NCI-H1105 (cell line): ENCODE measurements at places on chromosomes 6 and 20.

DNA sequence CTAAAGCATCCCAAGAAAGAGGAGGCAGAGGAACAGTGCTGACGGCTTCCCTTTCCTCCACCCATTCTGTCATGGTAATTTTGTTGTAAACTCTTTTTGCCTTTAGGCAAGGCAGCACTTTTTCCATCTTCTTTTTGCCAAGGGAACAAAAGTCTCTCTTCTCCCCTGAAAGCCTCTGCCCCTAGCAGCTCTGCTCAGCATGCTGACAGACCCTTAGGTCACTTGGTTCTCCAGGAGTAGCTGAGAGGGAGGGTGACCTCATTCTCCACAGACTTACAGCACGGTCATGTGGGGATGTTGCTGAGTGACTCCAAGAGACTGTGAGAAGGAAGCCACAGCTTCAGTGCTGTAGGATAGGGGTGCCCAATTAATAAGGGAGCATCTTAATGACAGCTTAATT, 81.1 kb upstream of the RALGAPA2 start:
- DNase-seq = no peak

DNA sequence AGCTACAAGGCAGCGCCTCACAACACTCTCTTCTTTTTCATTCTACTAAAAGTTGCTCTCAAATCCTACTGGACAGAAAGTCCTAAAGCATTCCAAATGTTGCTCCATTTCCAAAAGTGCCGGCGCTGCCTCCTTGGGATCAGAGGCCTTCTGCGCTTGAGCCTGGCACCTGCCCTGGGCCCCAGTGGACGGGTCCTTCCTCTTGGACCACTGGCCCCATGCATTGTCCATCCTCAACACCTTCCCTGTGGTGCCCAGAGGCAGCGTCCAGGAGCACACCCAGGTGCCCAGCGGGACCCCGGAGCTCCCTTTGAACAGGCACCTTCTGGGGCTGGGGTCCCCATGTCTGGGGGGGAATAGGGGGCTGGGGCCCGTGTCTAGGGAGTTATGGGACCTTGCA, 205.2 kb downstream of the ERMARD start:
- no peak for DNase-seq

- DNase-seq = no peak
Observed at GRCh38 chr6:48073976-48074767, 36.8 kb downstream of the PTCHD4 start.

DNA sequence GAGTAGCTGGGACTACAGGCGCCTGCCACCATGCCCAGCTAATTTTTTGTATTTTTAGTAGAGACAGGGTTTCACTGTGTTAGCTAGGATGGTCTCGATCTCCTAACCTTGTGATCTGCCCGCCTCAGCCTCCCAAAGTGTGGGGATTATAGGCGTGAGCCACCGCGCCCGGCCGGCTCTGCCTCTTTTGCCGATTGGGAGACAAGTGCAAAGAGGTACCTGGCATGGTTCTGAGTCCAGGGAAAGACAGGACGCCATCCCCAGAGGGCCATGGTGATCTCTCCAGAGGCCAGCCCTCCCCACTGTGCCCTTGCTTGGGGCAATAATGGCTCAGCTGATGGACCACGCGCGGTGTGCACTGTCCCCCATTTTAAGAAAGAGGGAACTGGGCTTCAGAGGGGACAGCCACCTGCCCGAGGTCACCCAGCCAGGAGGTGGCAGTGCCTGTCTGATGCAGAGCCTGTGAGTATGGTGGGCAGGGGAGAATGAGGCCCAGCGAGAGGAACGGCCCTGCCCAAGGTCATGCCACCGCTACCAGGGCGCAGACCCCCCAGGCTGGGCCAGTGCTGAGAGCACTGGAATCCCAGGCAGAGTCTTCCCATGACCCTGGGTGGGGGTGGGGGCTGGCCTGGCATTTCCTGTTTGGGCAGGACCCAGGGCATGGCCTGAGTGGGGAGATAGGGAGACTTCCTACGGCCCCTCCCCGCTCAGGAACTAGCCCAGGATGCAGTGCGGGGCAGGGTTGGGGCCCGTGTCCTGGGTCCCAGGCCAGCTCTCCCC, 61.0 kb downstream of the SNAI1 start:
- DNase-seq = no peak

DNA sequence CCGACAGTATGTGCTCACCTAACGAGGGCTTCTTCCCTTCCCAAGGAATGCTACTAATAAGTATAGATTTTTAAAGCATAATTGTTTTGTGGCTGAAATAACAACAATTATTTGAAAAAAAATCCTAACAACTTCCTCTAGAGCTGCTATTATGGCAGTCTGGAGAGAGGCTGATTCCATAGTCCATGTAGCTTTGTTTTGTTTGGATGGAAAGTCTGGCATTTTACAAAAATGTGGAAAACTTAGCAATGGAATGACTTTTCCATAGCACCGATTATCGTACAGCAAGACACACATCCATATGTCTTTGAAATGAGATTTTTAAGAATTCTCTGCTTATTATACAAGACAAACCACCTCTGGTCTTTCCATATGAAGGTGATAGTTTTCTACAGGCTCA, 252.4 kb upstream of the TAB2 start:
- DNase-seq = no peak

- DNase-seq = no peak
Observed at GRCh38 chr6:143301188-143301587, 149.3 kb downstream of the ADAT2 start.

- DNase-seq = no peak
Observed at GRCh38 chr6:137315081-137315480, 95.9 kb upstream of the IFNGR1 start.

DNA sequence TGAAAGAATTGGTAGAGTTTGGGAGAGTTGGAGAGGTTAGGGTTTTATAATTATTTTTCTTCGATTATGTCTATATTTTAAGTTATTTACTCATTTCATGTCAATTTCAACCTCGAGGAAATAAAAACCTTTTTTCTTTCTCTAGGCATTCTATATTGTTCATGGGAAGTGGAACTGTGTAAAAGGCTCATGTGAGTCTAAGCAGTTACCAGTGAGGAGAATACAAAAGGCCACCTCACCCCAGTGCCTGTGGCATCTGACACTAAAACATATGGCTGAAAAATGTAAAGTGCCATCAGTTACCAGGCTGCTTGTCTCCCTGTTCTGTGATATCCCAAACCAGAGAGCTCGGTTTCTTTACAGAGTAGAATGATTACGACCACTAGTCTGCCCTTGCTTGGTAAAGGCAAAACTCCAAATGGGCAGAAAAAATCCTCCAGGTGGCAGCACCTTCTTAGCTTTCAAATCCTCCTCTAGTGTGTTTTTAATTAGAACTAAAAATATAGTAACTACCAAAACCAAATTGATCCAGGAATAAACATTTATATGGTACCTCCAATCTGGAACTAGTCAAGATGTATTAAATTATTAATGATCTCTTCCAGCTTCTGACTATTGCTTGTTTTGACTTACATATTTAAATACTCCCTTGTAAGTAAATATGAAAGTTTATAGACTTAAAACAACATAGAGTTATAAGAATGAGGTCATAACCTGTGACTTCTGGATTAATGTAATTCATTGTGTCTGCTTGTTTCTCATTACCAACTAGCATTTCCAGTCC, 122.6 kb upstream of the MCHR2 start:
- DNase-seq = peak; percentile 34

GRCh38 chr6:132768051-132768517, 10.4 kb upstream of the VNN2 start:
- no peak for DNase-seq

GRCh38 chr6:157879034-157879872, 56.2 kb downstream of the SNX9 start:
- no peak for DNase-seq

GRCh38 chr20:1657556-1658334, at the start of gene SIRPG:
Gene SIRPG (minus strand): TSS chr20:1657779. CDS start chr20:1657714, 65 bp downstream.
- no peak for DNase-seq

DNA sequence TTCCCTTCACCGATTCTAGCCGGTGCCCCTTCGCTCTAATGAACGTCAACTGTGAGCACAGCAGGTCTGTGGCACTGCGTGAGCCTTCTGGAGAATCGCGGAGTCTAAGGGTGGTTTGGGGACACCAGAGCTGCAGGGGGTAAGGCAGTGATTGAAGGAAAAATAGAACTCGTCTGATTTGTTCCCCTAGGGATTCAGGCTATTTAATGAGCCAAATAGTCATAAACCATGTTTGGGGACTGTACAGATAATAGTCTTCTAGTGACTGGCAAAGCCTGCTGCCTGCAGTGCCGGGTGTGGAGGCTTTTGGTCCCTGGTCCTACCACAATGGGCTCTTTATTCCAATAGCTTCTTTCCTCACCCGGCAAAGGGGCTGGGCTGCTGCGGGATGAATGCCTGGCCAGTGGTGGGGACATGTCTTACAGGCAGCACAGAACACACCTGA, 11.1 kb upstream of the NTSR1 start:
- DNase-seq = no peak

DNA sequence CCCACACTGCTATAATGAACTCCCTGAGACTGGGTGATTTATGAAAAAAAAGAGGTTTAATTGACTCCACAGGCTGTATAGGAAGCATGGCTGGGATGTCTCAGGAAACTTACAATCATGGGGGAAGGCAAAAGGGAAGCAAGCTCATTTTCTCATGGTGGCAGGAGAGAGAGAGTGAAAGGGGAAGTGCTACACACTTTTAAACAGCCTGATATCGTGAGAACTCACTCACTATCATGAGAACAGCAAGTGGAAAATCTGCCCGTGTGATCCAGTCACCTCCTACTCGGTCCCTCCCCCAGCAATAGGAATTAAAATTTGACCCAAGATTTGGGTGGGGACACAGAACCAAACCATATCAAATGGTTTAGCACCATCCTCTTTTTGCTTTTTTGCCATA, 116.6 kb upstream of the CEP162 start:
- DNase-seq = no peak

- no peak for DNase-seq
Observed at GRCh38 chr20:40797425-40797824, 108.4 kb upstream of the MAFB start.

DNA sequence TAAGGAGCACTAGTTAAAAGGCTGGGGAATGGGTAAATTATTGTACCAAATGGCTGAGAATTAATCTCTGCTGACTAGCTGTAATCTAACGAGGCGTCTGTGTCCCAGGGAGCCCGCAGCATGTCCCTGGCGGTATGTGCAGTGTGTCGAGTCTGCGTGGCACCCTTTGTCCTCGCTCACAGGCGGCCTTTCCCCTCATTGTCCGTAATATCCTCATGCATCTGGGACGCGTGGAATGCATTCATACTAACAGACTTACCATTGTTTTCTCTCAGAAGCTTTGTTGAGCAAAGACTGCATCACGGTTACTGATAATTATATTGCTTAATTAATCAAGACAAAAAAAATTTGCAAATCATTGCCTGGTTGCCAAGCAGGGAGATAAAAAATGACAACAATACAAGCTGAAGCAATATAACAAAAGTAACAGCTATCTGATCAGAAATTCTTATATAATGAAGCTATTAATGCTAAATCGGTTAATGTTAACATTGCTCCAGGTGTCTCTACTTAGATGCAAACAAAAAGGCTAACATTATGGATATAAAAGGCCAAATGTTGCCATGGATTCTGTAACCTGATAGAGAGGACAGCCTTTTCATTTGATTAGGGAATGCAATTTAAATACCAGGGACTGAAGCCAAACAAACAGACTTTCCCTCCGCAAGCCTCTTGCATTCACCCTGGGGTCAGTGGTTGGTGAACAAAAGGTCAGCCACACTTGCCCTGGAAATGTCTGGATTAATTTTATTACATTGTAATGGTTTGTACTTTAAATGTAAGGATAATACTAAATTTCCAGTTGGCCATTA, 124.8 kb downstream of the INSM1 start:
- DNase-seq = peak; percentile 83

DNA sequence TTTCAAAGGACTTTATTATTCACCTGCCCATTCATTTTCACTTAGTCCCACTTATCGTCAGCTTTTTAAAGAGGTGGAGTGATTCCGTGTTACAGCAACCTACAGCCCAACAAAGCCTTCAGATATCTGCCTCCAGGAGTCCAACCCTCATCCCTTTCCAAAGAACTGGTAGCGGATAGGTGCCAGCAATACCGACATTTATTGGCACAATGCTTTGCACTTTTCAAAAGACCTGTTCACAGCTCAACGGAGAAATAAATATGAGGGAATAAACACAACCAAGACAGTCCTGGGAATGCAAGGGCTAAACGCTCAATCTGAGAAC, 819 bp upstream of the MTRF1L start:
- peak; percentile 23 for DNase-seq

DNA sequence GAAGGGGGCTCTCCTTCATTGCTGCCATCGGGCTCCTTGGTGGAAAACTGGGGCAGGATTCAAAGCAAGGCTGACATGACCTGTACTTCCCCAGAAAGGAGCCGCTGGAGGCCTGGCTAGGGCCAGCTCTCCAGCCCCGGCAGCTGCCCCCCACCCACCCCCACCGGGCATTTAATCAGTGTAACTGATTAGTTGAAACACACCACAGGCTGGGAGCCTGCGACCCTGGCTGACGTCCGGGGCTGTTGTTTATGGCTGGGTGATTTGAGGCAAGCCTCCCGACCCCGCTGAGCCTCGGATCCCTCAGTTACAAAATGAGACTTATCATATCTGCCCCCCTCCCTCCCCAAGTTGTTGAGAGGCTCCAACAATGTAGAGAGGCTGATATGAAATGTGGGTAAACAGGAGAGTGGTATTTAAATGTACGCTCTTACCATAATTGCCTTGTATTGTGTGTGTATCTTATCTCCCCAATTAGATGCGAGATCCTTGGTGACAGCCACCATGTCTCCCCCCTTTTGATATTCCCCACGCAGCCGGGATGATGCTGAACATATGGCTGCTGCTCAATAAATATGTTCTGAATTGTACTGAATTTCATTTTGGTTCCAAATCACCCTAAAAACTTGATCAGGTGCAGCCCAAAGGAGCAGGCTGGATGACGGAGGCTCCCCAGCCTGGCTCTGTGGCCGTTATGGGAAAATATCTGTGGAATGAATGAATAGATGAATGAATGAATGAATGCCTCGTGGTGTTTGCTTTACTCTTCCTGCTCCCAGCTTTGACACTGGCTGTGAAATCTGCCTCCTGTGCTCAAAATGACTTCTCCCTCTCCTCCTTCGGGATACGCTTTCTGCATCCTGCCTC, 31.8 kb upstream of the APCDD1L start:
- peak; percentile 59 for DNase-seq

- DNase-seq = peak; percentile 76
Observed at GRCh38 chr6:49713346-49713745, at the start of gene CRISP2. Gene CRISP2 (minus strand): TSS chr6:49713543. CDS start chr6:49709196, 4,347 bp downstream.

- DNase-seq = no peak
Observed at GRCh38 chr6:108117427-108118358, 43.2 kb upstream of the OSTM1 start.

GRCh38 chr20:2312876-2313275, 17.1 kb downstream of the TGM3 start:
- DNase-seq = no peak

DNA sequence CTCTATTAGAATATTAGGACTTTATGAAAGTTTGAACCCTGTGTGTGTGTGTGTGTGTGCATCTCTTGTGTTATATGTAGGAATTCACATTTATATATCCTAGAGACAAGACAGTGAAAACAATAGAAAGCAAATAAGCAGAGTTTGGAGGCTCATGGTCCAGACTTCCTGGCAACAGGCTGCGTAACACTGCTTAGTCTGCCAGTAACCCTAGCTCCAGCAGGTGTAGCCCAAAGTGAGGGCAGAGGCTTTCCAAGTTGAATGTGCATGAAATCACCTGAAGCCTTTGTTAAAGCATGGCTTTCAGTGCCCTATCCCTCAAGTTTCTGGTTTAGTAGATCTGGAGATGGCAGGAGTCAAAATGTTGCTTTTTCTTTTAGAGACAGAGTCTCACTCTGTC, 569.9 kb downstream of the KIF16B start:
- no peak for DNase-seq
